Activated CD4-positive, alpha-beta T cell treated with anti-CD3 and anti-CD28 coated beads, Interleukin-2, amount 10 ng/mL, durations not matched to agents 24 days and 14 days (primary cell): ENCODE measurements at places on chromosomes 5 and 9. TPM values are rescaled to one million over a fixed set of nuclear protein-coding genes. Genes with fewer than 3 reads are reported as not detected.

DNA sequence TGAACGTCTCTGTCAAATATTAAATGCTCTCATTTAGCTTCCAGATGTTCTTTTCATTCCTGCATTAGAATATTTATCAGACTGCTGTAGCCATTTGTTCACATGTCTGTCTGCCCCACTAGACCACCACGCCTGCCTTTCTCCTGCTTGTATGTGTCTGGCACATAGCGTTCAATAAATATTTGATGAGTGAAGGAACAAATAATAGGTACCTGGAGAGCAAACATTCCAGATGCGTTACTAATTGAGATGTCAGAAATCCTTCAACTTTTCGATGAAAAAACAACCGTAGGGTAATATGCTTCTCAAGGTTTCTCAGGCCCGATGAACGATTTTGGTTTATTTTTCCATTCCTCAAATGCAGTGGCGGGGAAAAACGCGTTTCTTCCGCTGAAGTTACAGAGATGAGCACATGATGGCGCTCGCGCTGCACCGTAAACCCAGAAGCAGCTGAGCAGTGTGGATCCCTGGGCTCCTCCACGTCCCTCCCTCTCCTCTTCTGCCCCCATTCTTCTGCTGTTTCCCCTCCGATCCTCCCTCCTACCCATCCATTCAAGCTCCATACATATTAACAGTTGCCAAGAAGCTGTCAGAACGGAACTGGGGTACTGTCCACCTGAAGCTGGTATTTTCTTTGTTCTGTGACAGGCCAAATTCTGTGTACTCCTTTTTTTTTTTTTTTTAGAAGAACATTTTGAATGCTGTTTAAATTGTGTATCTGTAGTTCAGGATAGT is 245.4 kb downstream of the MPDZ start:
- DNase-seq: peak; percentile 58

DNA sequence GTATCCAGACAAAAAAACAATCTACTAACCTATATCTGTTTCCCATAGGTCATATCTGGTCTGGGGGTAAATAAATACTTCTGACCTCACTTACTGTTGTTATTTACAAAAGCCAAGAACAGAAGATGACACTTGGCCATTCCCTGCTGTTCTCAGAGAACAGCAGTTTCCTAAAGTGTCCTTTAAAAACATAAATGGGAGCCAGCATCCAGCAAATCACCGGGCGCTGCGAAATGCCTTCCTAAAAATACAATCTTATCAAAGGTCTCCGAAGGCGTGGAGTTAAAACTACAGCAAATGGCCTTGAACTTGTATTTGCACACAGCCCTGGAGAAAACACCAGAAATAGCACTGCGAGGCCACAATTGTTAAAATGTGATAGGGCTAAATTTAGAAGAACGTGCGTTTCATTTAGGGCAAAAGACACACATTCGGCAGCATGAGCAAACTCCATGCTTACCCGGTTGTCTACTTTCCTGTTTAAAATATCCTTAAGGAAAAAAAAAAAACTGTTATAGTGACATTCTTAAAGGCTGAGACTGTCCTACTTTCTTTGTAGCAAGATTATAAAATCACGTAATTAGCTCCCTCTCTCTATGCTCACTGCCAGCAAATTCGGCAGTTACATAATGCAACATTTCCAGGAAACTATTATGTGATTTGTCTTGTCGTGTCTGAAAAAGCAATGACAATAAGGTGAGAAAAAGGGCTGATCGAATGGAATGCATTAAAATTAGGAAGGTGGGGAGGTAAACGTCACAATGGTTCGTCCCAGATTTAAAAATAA is 1.5 kb downstream of the NFIL3 start:
- DNase-seq: peak; percentile 70

DNA sequence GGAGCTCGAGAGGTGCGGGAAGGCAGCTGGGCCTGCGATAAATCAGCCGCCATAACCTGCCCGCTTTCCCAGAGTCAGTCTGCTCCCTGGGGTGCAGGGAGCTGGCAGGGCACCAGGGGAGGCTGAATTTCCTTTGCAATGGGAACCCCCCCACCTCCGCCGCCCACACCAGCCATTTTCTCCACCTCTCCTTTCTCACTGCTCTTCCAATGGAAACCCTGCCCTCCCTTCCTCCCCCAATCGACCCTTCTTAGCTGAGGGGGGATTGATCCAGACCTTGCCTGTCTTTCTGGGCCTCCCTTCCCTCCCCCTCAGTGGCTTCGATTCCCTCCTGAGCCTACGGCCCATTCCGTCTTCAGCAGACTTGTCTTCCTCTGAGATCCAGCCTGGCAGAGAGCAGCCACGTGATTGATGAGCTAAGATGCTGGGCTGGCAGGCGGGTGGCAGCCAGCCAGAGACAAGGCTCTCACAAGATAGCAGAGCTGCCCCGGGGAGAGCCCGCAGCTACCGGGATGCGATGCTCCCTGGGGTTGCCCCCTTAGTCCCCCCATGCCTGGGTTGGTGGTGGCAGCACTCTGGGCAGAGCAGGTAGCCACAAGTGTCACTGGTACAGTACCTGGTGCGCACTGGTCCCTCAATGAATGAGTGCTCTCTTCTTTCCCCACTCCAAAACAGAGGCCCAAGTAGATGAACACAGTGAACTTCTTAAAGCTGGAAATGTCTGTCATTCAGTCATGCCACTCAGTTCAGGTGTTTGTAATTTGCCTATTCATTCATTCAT is 53.7 kb upstream of the FABP6 start:
- DNase-seq: no peak

Gene IFNA5
- total RNA-seq: not detected in 2 replicates

DNA sequence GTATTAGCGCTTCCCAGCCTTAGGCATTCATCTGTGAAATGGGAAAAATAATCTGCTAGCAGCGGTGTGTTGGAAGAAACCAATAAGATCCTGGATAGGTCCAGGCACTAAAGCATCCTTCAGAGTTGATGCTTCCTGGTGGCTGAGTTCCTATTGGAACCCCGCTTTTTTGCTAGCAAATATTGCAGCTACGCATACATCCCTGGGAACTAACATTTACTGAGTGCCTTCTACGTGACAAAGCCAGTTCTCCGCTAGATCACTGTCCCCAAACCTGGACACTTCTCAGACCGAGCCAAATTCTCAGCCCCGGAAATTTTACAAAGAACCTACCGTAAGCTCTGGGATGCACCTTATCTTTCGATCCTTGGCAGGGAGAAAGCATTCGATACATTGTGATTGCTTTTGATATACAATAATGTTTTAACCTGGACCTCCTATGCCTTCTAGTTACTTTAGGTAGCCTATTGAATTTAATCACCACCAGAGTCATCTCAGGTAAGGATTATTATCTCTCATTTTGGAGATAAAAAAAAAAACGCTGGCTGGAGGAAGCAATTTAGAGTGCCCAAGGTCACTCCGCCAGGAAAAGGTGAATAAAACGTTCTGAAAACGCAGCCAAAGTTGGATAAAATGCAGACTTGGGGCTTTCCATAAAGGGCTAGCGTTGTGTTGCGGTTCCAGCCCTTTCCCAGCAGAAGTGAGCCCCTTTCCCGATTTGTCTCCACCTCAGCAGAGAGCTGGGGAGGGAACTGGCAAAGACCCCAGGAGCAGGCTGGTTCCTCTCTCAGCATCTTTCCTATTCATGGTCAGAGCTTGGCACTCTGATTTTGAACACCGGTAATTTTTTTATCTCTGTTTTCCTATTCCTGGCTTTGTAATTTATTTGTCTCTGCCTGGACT is 2.6 kb upstream of the MSX2 start:
- no peak for DNase-seq

Gene SPINK13
- not detected in 2 replicates for total RNA-seq

DNA sequence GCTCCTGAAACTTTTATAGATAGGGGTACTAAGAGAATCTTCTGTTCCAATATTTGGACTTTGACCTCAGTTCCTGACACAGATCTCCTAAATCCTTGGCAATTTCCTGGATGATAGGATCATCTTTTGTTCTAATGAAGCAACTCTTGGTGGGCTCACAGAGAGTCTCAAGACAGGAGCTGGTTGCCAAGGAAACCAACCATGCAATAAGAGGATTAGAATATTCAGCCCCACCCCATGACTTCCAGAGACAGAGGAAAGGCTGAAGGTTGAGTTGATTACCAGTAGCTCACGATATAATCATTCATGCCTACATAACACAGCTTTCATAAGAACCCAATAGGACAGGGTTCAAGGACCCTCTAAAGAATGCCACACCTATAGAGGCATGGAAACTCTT is 2050.2 kb upstream of the CDH6 start:
- DNase-seq: no peak

Gene SHOC1
- total RNA-seq: not detected in 2 replicates

DNA sequence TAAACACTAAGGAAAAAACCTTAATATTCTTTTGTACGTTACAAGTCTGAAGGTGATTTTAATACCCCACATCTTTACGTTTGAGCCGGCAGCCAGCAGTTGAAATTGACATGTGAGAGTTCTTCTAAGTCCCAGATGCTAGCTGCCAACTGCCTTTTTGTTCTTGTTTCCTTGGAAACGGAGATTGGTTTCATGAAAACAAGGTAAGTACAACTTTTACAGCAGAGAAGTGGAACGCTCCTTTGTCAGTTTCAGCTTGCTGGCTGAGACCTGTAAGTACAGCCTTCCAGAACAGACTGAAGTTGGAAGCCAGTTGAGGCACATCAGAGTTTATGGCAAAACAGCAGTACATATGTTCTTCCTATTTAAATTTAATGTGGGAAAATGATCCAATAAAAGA is 1018.4 kb upstream of the ARRDC3 start:
- DNase-seq: no peak

DNA sequence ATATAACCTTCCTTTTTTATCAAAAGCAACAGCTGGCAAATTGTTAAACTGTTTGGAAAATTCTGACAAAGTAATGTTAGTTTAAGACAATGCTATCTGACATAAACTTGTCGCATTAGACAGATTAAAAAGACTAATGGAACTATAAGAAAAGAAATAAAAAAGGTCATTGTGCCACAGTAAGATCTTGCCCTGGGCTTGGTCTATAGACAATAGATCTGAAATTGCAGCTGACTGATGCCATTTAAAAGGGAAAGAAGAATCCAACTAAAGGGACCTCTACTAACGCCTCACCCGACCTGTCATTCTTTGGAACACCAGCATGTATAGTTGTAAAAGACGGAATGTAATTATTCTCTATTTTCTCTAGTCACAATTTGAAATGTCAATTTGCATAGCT is 644.4 kb upstream of the GRAMD2B start:
- no peak for DNase-seq

Gene ASPN
- total RNA-seq: not detected in 2 replicates

DNA sequence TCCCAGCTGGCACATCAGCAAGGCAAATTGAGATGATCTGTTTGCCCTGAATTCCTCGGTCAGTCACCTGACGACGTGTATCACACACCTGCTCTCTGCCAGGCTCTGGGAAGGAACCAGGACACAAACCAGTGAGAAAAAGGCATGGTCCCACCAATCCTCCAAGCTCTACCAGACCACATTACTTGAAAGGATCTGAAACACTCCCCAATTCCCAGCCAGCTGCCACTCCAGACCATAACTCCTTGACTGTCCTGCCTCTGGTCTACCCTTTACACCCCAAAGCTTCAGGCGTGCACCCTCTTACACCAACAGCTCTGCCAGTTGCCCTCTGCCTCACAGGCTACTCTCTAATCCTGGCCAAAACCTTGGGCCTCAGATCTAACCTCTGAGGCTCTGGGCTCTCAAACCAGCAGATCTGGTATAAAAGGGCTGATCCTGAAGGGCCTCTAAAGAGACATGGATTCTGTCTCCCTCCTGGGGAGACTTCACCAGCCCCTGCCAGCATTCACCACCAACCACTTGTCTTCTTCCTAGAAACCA is 6.8 kb downstream of the MGAT1 start:
- no peak for DNase-seq

DNA sequence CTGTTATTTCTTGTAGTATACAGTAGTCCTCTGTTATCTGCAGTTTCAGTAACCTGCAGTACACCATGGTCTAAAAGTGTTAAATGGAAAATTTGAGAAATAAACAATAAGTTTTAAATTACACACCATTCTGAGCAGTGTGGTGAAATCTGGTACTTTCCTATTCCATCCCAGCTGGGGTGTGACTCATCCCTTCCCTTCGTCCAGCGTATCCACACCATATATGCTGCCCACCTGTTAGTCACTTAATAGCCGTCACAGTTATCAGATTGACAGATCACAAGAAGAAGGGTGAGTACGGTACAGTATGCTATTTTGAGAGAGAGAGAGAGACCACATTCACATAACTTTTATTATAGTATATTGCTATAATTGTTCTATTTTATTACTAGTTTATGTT is 28.9 kb downstream of the FAM151B start:
- DNase-seq: no peak

Gene PCA3
- not detected in 2 replicates for total RNA-seq

DNA sequence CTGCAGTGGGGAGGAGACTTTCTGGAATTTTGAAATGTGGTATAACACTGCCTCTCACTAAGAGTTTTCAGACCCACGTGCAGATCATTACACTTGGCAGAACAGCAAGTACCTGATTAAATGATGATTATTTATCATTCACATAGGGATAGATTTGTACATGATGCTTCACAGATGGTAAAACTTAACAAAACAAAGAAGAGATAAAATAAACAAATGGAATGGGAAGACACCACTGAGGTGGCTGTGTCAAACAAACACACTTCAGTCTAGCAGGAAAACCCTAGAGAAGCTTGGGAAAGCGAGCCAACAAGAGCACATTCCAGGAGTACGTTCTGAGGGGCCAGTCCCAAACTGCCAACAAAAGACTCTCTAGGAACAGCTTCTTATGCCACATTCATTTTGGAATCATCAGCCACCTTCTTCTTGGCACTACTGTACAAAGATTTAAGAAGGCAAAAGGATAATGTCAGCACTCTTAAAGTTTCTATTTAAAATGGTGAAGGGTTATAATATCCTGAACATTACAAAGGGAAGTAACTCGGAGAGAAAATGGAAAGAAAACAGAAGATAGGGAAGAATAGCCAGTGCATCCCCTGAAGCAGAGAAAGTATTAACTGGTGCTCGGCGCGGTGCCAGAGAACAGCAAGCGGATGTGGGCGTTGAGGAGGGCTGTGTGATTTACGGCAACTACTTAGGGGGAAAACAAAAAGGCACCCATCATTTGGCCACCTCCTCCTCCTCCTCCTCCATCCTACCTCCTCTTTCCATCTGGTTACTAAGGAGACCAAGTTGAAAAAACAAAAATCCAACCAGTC is 1.6 kb downstream of the MED27 start:
- DNase-seq: peak; percentile 69

GRCh38 chr9:19976226-19976625 is 187.4 kb upstream of the SLC24A2 start:
- DNase-seq: peak; percentile 81

Gene INPP5E
- total RNA-seq: 19.6 and 20.6 TPM in 2 replicates

DNA sequence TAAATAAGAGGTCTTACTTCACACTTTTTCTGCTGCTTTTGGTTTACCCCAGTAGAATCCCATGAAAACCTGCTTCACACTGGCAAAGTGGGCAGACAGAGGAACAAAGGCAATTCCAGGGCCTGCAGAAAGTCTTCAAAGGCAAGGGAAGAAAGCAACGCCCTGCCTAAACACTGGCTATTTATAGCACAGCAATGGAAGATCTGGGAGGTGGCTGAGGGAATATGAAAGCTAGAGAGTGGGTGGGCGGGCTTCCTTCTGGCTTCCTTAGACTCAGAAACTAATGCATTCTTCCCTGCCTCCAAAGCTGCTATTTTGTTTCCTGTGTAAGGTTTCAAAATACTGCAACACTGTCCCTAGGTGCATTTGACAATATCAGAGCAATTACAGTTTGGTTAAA is 46.8 kb downstream of the ELAVL2 start:
- no peak for DNase-seq

Gene IRGM
- total RNA-seq: 0.91 and 1.2 TPM in 2 replicates
